Right ventricle myocardium inferior (tissue), 1 donor: ENCODE measurements at places on chromosomes 5 and 9. TPM values are rescaled to one million over a fixed set of nuclear protein-coding genes. Genes with fewer than 3 reads are reported as not detected.

RAB3C gene
- total RNA-seq: 0.92 TPM

HTR1A gene
- not detected for total RNA-seq

IL5 gene
- total RNA-seq: not detected

GFI1B gene
- 0.43 TPM for total RNA-seq

AK8 gene
- total RNA-seq: not detected

PFN3 gene
- not detected for total RNA-seq

DNA sequence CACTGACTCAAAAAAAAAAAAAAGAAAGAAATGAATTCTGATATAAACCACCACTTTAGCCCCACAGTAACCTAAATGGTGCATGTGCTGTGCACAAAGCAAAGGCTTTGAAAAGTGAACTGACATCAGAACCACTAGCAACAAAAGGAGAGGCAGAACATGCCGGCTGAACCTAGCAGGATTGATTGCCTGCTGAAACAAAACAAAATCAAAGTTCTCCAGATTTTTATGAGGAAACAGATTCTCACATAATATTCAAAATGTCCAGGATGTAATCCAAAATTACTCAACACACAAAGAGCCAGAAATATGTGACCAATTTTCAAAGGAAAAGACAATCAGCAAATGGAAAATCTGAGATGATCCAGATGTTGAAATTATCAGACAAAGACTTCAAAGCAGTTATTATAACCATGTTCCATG lies 37.9 kb downstream of the UBTD2 start:
- DNase-seq: no peak

DNA sequence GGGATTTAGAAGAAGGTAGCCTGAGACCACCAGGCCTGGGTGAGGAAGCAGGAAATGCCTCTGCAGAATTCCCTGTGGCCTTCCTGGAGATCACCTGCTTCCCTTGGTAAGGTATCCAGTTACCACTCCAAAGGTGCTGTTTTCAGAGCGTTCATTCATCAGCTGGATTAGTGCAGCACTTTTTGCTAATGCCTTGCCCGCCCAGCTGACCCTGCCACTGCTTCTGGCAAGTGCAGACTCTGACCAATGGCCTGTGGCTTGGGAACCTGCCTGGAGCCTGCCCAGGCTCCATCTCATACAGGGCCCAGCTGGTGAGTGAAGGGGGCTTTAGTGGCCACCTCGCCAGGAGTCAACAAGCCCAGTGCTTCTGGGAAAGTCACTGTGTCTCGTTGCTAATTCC lies 48.6 kb downstream of the FOXI1 start:
- no peak for DNase-seq

DNA sequence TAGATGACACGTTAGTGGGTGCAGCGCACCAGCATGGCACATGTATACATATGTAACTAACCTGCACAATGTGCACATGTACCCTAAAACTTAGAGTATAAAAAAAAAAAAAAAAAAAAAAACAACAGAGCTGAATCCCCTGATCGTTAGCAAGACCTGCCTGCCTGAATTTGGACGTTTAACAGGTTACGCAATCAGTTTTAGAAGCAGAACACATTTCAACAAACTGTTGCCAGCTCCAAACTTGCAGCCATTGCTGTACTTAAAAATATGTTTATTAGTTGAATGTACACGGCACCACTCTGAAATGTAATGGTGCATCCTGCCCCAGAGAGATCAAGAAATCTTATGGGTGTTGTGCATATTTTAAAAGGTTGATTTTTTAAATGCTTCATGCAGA lies 680.0 kb downstream of the TLE4 start:
- no peak for DNase-seq

DNA sequence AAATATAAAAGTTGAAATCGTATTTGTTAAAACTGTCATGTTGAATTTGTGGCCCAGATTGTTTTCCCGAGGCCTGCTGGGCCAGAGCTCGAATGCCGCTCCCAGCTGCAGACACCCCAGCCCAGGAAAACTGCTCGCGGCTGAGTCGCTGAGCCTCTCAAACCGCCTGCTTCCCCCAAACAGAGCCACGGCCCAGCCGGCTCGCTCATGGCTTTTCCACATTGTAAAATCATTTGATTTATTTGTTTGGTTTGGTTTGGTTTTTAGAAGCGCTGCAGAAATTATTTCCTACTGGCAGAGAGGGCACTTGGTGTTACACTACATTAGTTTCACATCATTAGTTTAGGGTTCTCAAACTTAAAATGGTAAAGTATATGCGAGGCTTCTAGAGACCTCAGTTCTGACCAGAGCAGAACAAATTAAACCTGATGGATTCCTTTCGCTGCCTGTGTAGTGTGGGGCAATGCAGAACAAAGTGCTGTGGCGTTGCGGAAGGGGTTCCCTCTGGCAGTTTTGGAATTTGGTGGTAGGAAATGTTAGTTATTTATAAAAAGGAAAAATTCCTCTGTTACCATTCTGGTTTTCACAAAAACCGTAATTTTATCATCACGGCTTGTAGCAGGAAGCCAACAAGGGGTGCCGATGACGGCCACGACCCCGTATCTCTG lies 156.5 kb upstream of the PITX1 start:
- DNase-seq: peak; percentile 52

- no peak for DNase-seq
These were observed 139.7 kb upstream of the IRX4 start for GRCh38 chr5:2022436-2022835.

- DNase-seq: no peak
These were observed 732.2 kb upstream of the ZNF608 start for GRCh38 chr5:125478599-125478998.

DNA sequence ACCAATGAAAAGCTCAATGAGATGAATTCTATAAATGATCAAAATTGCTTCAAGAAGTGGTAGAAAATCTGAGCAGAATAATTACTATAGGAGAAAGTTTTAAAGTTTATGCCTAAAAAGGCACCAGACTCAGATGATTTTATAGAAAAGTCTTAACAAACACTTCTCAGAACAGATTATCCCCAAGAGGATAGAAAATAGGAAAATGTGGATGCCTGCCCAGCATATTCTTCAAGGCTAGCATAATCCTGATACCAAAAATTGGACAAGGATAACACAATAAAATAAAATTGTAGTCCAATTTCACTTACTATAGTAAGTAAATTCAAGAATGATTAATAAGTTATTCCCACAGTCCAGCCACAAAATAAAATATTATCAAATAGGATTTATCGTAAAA lies 397.0 kb downstream of the NR2F1-AS1 start:
- no peak for DNase-seq

DNA sequence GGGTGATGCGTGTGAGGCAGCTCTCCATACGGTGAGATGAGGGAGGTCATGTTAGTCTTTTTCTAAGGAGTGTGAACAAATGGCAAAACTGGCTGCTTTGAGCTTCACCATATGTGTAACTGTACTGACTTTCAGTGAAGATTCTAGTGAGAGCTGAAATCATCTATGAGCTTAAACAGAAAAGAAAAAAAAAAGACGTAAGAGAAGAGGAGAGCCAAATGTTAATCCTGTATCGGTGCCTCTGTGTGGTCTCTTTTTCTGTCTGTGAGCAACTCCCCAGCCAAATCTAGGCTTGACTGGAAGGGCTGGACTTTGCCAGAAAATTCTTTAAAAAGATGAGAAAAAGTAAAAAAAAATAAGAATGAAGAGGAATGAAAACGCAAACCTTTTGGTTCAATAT lies 209.7 kb upstream of the TUT7 start:
- DNase-seq: no peak

DNA sequence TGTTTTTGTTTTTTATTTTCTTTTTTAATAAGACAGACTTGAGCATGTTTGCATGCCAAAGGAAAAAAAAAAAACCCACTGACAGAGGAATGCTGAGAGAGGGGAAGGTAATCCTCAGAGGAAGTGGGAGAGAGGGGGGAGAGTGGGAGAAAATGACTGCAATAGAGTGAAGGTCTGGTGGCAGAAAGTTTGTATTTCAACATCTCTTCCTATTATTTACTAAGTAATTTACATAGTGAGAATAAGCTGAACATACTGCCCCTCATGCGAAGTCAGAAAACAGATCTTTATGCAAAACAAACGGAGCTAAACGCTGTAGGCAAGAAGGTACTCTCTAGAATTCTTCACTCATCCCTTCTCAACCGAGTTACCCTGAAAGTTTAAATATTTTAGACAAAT lies 45.0 kb downstream of the ELL2 start:
- DNase-seq: no peak
